ENCODE measurements at places on chromosomes 12 and 14.

DNA sequence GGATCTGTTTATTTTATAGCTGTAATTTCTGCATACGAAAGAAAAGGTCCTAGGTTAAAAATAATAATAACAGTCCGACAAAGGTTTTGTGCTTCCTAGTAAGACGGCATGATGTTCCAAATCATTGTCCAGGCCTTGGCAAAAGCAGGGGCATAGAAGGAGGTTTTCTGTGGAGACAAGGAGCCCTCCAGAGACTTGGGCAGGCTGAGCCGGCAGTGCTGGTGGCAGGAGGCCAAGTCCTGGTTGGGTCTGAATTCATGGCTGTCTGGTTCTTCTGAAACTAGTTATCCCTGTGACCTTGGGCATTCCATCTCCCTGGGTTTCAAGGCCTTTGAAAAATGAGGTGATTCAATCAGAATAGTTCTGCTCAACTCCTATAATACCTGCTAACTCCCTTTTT, 44.0 kb downstream of the KCNK13 start:
- no peak overlapping the region for H3K27ac ChIP-seq
- peaks cover 15% of the 10 kb centered on the region for H3K27me3 ChIP-seq
- no peaks in the 10 kb centered on the region for H3K36me3 ChIP-seq
- no peak overlapping the region for H3K4me3 ChIP-seq
- no peak for DNase-seq

DNA sequence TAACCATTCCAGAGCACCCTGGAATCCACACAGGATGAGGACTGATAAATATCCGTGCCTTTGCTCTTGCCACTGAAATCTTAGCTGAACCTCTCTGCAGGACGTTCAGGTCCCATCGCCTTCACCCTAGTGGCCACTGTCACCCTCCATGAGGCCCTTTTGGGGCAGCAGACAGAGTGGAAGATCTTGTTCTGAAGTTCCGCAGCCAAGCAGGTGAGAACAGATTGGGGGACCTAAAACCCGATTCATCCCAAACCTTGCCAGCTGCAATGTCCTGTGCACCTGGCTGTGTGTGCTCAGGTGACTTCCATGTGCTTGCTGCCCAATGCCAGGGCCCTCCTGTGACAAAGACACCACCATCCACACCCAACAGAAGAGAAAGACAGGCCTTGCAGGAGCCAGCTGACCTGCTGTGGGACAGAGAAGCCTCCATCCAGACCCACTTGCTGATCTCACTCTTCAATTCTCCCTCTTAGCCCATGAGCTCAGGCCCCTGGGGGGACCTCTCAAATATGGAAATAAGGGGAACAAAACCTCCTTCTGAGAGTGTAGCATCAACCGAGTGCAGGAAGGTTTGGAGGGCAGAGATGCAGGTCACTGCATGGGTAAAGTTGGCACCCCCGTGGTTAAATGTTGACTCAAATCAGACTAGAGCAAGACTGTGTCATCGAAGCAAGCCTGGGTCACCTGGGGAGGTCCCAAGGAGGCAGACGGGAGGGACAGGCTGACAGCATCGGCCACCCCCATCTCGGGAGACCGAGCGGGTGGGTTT, 308.7 kb upstream of the DIO3 start:
- no peak overlapping the region for H3K27ac ChIP-seq
- H3K4me1 ChIP-seq, result peaks cover 11% of the 10 kb centered on the region
- H3K27me3 ChIP-seq, result peaks cover 11% of the 10 kb centered on the region
- DNase-seq, result no peak
- no peak overlapping the region for H3K4me3 ChIP-seq

- no peaks in the 10 kb centered on the region for H3K36me3 ChIP-seq
- no peak overlapping the region for H3K27ac ChIP-seq
- DNase-seq, result no peak
- H3K4me1 ChIP-seq, result no peaks in the 10 kb centered on the region
- H3K4me3 ChIP-seq, result no peak overlapping the region
These were observed 395.5 kb downstream of the ZFP36L1 start for GRCh38 chr14:68397371-68397811.

DNA sequence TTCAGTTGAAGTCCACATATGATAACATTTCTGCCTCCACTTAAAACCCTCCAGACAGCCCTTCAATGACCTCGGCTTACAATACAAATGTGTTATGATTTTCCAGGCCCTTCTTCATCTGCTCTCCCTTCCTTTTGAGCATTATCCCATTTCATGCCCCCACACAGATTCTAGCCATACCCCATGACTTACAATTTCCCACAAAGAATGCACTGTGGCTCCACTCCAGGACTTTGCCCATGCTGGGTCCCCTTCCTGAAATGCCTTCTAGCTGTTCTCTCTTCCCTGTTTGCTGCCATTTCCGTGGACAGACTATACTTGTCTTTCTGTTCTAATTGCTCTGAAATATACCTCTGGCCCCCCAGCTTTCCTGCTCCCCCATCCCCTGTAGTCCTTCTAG, 963.2 kb downstream of the DIO2 start:
- H3K4me1 ChIP-seq, result no peaks in the 10 kb centered on the region
- no peak overlapping the region for H3K27ac ChIP-seq
- no peaks in the 10 kb centered on the region for H3K27me3 ChIP-seq
- no peaks in the 10 kb centered on the region for H3K36me3 ChIP-seq
- DNase-seq, result no peak

- no peaks in the 10 kb centered on the region for H3K36me3 ChIP-seq
- no peak for DNase-seq
- no peak overlapping the region for H3K27ac ChIP-seq
These were observed 137.9 kb upstream of the ATP2B1 start for GRCh38 chr12:89846473-89847055.

GRCh38 chr12:114405519-114406271, at the start of gene TBX5:
Gene TBX5 (minus strand): TSS chr12:114406144. CDS start chr12:114403898, 2,246 bp downstream.
- H3K27me3 ChIP-seq, result peaks cover 100% of the 10 kb centered on the region
- no peak for DNase-seq
- peaks cover 2% of the 10 kb centered on the region for H3K4me1 ChIP-seq
- H3K4me3 ChIP-seq, result no peak within 1 kb of the TSS
- peak within 1 kb of the TSS; percentile 46 for H3K27ac ChIP-seq

DNA sequence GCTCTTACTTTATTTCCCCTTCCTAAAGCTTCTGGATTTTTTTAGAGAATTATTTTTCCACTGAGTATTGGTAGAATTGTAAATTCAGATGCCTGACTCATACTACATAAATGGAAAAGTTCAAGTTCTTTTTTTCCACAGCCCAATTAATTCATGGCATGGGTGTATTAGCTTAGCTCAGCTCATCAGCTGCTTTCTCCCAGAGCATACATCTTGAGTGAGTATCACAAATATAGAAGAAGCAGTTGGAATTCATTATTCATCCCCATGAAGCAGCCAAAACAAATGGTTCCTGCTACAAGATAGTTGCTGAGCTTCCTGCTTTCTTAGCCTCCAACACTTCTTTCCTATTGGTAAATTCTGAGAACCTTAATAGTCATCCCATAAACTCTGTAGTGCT, 105.1 kb downstream of the C12orf50 start:
- H3K4me1 ChIP-seq, result no peaks in the 10 kb centered on the region
- H3K36me3 ChIP-seq, result no peaks in the 10 kb centered on the region
- H3K4me3 ChIP-seq, result no peak overlapping the region
- H3K27ac ChIP-seq, result no peak overlapping the region
- H3K27me3 ChIP-seq, result no peaks in the 10 kb centered on the region
- no peak for DNase-seq

DNA sequence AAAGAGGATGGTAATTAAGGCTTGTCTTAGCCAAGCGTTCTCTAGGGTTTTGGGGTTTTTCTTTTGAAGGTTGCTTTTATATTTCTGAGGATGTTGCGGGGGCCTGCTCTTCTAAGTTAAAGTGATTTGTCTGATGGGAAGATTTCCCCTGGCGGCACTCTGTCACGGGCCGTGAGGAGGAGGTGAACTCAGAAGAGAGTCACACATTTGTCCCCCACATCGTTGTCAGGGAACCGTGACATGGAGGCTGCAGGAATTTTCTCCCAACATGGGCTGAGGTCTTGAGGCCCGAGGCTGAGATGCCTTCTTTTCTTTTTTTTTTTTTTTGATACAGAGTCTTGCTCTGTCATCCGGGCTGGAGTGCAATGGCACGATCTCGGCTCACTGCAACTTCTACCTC, 71.5 kb downstream of the ADGRD1 start:
- no peaks in the 10 kb centered on the region for H3K4me1 ChIP-seq
- H3K36me3 ChIP-seq, result no peaks in the 10 kb centered on the region
- no peaks in the 10 kb centered on the region for H3K27me3 ChIP-seq

GRCh38 chr14:76501156-76501720, 125.3 kb downstream of the ESRRB start:
- H3K4me3 ChIP-seq, result no peak overlapping the region
- peaks cover 7% of the 10 kb centered on the region for H3K27me3 ChIP-seq
- no peak for DNase-seq
- no peaks in the 10 kb centered on the region for H3K36me3 ChIP-seq
- H3K27ac ChIP-seq, result no peak overlapping the region

DNA sequence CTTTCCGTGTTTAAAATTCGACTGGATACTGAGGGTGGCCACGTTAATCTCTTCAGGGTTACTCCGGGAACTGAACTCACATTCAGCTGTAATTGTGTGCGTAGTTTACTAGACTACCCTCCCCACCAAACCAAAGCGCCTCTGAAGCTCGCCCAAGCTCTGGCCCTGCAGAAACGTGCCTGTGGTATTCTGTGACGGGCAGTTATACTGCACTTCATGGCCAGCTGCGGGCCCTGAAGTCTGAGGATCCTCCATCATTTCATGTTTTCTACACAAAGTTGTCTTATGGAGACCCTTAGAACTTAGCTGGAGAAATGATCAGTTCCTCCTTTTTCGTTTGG, 688 bp downstream of the ZNF26 start:
- H3K4me3 ChIP-seq, result peak overlapping the region; percentile 91
- H3K27ac ChIP-seq, result peak overlapping the region; percentile 95

GRCh38 chr12:128381541-128381940, 114.6 kb downstream of the TMEM132C start:
- no peaks in the 10 kb centered on the region for H3K27me3 ChIP-seq
- H3K4me1 ChIP-seq, result no peaks in the 10 kb centered on the region
- H3K4me3 ChIP-seq, result no peak overlapping the region
- no peak overlapping the region for H3K27ac ChIP-seq

- no peaks in the 10 kb centered on the region for H3K36me3 ChIP-seq
- no peak overlapping the region for H3K4me3 ChIP-seq
- peaks cover 23% of the 10 kb centered on the region for H3K27me3 ChIP-seq
- no peaks in the 10 kb centered on the region for H3K4me1 ChIP-seq
- DNase-seq, result no peak
These were observed 42.2 kb downstream of the FBXL14 start for GRCh38 chr12:1552171-1552570.

DNA sequence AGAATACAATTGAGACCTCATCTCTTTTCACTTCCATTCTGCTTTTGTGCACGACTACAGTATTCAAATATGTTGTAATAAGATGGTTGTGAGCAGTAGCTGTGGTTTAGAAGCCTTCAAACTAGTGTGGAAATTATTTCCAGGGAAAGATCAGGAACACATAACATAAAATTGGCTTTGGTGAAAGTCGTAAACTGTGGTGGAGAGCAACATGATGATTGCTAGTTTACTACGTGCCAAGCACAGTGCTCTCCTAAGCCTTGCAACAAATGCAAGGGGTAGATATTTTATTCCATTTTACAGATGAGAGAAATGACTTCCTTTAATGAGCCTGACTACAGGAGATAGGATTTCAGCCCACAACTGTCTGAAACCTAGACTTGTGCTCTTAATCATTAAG, 172.4 kb upstream of the LMNTD1 start:
- no peaks in the 10 kb centered on the region for H3K4me1 ChIP-seq
- no peaks in the 10 kb centered on the region for H3K27me3 ChIP-seq
- no peaks in the 10 kb centered on the region for H3K36me3 ChIP-seq

DNA sequence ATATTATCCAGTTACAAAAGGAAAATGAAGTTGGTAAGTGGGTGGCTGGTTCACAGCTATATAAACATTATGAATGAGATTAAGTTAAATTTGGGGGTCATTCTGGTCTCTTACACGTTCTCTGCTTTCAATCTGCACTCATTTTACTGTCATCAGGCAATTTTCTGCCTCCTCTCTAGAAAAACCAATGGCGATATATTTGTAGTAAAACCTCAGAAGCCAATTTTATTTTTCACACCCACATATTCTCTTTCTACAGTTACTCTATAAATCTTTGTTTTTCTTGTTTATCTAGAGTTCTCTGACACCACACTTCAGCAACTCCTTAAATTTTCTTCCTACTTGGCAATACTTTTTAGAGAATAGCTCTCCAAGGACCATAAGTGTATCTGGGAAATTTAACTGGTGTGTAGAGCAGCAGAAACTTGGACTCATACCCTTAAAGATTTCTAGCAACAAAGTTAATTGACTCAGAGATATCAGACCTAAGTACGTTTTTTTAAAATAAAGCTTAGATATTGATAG, 926.9 kb downstream of the TMTC2 start:
- H3K27ac ChIP-seq, result no peak overlapping the region
- no peak overlapping the region for H3K4me3 ChIP-seq
- no peaks in the 10 kb centered on the region for H3K4me1 ChIP-seq
- no peak for DNase-seq
- H3K36me3 ChIP-seq, result no peaks in the 10 kb centered on the region
- H3K27me3 ChIP-seq, result no peaks in the 10 kb centered on the region

DNA sequence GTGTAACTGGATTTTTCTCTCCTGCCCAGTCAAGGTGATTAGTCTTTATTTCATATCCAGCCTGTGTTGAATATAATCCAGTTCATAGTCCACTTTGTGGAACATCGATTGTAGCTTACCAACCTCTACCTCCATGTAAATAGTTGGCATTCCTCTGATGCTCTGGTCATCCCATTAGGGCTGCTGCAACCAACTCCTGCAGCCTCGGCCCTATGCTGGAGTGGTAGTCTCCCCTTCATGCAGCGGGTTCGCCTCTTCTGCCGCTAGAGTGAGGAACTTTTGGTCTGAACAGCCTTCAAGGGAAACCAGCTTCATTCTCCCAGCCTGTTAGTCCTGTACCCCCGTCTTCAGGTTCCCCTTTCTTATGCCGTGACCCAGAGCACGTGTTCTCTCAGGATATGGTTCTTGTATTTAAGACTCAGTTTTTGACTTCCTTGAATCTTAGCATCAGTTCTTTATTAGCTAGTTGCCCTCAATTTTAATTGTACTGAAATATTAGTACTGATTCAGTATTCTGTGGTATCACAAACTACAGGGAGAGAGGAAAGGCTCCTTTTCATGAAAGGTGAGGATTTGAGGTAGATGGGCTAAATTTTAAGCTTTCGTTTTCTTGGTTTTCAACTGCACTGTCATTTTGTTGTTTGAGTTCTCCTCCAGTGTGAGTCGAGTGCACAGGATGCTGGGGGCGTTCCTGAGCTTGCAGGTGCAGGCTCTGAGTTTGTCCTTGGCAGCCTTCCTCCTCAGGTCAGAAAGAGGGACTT, 33.2 kb downstream of the ZNF664 start:
- H3K4me3 ChIP-seq, result peak overlapping the region; percentile 17
- DNase-seq, result peak; percentile 69
- H3K27ac ChIP-seq, result peak overlapping the region; percentile 89
- no peaks in the 10 kb centered on the region for H3K27me3 ChIP-seq

All from activated naive CD4-positive, alpha-beta T cell treated with anti-CD3 and anti-CD28 coated beads, Interleukin-2, amount 10 ng/mL, durations not matched to agents 7 days and 5 days (primary cell).